Inflammatory macrophage (primary cell): ENCODE measurements at places on chromosomes 12 and 14.
A peak's percentile ranks its signal among the peaks of the same experiment; 100 is the strongest.

DNA sequence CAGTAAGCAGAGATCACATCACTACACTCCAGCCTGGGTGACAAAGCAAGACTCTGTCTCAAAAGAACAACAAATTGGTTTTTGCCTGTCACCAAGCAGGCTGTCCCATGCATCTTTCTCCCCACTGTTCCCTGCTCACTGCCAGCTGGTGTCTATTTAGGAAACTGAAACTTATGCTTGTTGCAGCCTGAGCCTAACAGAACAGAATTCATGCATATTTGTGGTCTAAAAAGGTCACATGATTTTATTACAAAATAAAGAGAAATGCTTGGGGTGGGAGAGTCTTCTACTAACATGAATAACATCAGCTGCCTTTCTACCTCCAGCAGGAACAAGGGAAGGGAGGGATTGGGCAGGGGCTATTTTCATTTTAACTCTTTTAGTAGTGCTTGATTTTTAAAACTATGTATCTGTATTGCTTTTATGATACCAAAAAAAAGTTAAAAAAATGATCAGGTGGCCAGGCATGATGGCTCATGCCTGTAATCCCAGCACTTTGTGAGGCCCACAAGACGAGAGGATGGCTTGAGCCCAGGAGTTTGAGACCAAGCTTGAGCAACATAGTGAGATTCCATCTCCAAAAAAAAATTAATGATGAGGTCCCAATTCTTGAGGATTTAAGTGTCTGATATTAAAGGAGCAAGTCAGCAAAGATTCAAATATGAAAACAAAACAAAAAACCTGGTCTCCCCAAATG lies 923 bp downstream of the STAT2 start:
- peak; percentile 74 for DNase-seq

- no peak for DNase-seq
These were observed 8.7 kb downstream of the SHMT2 start for GRCh38 chr12:57237932-57238853.

DNA sequence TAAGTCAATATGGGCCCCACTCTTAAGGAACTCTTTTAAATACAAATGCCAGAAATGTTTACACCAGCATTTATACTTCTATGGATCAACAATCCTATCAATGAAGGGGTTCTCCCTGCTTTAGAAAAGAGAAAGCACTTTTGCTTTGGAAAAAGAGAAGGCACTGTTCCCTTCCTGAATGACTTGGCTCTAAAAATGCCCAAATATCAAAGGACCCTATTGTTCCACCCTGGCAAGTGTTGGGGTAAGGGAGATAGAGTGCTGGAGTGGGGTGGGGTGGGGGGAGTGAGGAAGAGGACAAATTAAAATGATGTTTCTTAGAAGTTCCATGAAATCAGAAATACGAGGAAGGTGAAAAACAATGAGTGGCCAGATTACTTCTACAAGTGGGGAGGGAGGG lies 131.6 kb upstream of the GRIN2B start:
- no peak for DNase-seq

- DNase-seq = no peak
These were observed 293 bp downstream of the IFI27L1 start for GRCh38 chr14:94081386-94081820.

- DNase-seq = no peak
These were observed 69.9 kb downstream of the ASCL4 start for GRCh38 chr12:107844312-107844921.

GRCh38 chr14:74459289-74459946 lies 33.4 kb upstream of the SYNDIG1L start:
- DNase-seq = peak; percentile 49

- DNase-seq = no peak
These were observed 62.9 kb downstream of the GCH1 start for GRCh38 chr14:54839701-54840119.

DNA sequence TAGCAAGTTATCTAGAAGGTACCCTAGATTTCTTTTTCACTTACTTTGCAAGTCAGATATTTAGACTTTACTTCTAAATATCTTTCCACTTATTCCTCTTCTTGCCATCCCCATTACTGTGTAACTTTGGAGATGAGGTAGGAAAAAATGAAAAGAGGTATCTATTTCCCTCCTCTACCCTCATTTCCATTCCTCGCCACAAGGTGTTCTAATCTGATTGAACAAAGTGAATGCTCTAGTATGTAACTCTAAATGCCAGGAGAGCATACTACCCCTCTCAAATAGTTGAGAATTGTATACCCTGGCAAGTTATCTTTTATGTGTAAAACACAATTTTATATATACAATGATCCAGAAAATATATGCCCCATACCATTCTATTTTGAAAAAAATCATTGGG lies 1.7 kb upstream of the LDHB start:
- no peak for DNase-seq

GRCh38 chr12:24853588-24853987 lies 95.3 kb downstream of the BCAT1 start:
- DNase-seq = no peak

- no peak for DNase-seq
These were observed 216.7 kb downstream of the VRK1 start for GRCh38 chr14:97013878-97014277.

- DNase-seq = no peak
These were observed 167.6 kb downstream of the ACSS3 start for GRCh38 chr12:81245458-81245857.

DNA sequence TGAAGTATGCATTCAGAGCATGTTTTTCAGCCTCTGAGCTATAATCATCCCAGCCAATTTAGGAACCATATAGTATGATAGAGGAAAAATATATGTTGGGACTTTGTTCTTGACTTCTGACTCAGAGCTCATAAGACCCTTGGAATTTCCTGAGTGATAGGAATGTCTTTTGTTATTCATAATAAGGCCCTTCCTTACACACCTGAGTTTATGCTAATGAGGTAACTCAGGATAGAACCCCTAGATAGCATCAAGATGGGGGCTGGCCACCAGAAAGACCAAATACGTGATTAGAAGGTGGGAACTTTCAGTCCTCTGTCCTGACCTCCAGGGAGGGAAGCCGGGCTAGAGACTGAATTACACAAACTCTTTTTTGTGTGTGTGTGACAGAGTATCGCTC lies 32.4 kb upstream of the PLEK2 start:
- DNase-seq = no peak

DNA sequence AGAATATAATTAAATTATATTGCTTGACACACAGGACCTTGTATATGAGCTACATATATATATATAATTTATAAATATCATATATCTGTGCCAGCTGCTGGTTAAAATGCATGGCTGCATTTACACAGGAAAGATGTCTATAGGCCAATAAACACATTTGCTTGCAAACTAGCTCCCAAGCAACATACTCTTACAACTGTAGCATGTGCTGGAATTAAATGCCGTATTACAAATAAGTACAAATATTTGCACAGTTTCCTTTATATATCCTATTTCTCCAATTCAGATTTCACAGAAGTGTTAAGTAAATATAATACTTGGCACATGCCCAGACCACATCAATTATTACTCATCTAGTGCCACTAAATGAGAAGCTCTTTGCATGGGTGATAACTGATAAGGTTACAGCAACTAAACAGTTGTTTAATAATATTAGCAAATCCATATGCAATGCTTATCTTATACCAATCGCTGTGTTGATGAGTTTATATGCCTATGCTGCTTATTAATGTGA lies 66.7 kb upstream of the E2F7 start:
- no peak for DNase-seq

GRCh38 chr14:97264516-97265230 lies 467.5 kb downstream of the VRK1 start:
- DNase-seq = no peak

- DNase-seq = no peak
These were observed 46.3 kb upstream of the STON2 start for GRCh38 chr14:81446279-81447007.
